ENCODE measurements at places on chromosomes 7 and 10. TPM values are rescaled to one million over a fixed set of nuclear protein-coding genes. Genes with fewer than 3 reads are reported as not detected.

DNA sequence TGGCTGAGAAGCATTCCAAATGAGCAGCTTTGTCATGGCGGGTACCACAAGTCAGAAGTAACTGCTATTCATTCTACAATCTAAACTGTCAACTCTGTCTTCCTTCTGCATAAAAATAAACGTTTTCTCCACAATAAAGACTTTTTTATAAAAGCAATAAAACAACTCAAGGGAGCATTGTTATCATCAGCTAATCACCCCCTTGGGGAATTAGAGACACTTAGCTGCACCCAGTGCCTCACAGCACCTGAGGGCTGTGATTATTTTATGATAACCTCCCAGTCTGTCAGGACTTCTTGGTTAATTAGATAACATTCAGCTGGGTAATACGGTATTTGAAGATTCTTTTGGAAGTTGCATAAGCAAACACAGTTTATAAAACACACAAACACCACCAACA is 155.6 kb downstream of the PPP1R3A start:
- DNase-seq, result no peak

GRCh38 chr10:121313119-121313875 is 284.9 kb downstream of the FGFR2 start:
- DNase-seq, result peak; percentile 86

DNA sequence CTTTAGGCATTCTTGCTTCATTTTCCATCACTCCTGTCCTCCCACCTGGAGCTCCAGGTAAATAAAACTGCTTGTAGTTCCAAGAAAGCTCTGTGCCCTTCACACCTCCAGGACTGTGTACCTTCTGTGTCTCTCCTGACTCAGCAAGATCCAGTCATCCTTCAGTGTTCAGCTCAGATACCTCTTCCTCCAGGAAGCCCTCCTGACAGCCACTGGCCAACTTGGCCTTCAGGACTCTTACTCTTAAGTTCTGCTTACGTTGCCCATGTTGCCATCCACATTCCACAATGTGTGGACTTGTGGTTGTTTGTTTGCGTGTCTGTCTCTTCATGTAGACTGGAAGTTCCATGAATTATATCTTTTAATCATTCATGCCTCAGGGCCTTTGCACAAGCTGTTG is 48.0 kb downstream of the SORCS3 start:
- DNase-seq, result no peak

GRCh38 chr7:128933180-128933891 is 4.4 kb upstream of the IRF5 start:
- no peak for DNase-seq

GRCh38 chr7:70580161-70580560 is 551.8 kb upstream of the GALNT17 start:
- DNase-seq, result no peak

GRCh38 chr10:128596906-128597305 is 470.7 kb upstream of the MKI67 start:
- DNase-seq, result no peak

DNA sequence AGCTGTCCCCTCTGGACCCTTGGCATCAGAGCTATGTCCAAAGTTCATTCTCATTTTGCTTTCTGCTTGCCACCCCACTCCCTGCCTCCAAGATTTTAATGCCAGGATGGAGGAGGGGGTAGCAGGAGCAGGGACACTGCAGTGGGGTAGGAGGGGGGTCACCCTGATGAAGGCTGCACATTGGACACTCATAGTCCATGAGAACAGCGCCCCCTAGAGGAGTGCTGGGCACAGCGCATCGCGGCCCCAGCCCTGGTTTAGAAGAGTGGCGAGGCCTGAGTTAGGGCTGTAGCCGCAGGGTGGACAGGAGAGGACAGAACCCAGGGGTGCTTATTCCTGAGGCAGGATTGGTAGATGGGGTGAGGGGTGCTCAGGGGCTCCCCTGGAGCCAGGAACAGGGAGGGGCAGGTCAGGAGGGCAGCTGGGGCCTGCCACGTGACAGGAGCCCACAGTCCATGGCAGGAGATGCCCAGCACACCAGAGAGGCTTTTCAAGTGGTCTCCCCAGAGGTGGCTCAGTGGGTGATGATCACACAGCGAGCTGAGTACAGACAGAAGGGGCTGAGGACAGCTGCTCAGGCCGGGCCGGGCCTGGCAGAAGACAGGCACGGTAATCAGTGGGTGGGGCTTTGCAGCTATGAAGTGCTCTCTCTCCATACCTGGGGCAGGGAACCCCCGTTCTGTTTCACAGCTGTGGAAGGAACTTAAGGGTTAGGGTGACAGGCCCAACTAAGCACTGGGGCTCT is 71.4 kb downstream of the NEURL1 start:
- no peak for DNase-seq

GRCh38 chr10:1110674-1111119 is 54.5 kb downstream of the WDR37 start:
- no peak for DNase-seq

- DNase-seq, result peak; percentile 78
These were observed at the start of gene ARHGAP21 for GRCh38 chr10:24723788-24724380. Gene ARHGAP21, minus strand, starts transcription at chr10:24723887. Its CDS starts 1,988 bp downstream, at chr10:24721899.

- peak; percentile 12 for DNase-seq
These were observed 14.0 kb upstream of the ENTPD1 start for GRCh38 chr10:95741807-95742467.

DNA sequence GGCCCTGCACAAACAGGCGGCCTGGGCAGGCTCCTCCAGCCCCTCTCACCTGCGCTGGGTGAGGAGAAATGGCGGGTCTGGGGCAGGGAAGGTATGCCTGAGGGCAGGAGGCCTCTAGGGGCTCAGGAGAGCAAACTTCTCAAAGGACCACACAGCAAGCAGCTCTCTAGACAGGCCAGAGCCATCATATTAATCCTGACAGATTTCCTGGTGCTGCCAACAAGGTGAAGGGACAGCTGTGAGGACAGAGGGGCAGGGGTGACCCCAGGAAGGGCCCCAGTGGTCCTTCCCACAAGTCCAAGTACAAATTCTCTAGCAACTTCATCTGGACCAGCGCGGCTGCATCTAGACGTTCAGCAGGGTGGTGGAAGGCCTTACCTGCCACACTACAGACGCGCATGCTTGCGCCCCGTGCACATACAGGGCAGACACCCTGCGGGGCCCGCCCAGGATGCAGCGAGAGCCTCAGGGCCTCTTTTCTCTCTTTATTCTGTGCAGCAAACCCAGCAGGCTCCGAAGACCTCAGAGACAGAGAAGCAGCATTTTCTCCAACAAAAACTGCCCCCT is 62.1 kb downstream of the ZRANB1 start:
- no peak for DNase-seq

DNA sequence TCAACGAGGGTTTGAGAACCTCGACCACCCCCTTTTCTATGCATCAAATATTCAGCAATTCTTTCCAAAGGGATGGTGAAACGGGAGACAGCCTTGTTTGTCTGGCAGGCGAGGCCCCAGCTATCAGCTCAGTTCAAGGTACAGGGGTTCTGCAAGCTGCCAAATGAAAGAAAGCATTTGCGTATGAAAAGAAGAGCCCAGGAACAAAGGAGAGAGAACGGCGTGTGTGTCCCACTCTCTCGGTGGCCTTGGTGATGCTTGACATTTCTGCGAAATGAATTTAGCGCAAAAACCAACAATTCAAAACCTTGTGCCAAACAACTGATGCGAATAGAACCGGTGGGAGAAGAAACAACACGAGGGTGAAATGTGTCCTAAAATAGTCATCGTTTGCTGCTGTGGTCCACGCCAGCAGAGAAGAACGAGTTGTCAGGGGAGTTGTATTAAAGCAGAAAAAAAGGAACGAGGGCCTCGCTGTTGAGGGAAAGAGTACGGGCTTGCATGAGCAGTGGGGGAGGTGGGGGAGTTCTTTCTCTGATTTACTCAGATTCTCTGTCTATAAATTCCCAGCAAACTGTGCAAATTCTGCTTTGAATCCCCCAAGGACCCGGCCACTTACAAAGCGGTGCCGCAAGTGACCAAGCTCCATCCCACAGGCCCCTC is 97.7 kb downstream of the TMEM130 start:
- no peak for DNase-seq

- DNase-seq, result no peak
These were observed 82.2 kb downstream of the HIPK2 start for GRCh38 chr7:139695588-139695987.

MMD2 gene
- polyA plus RNA-seq, result not detected

SPDYE11 gene
- not detected for polyA plus RNA-seq

PRR15 gene
- 4.1 TPM for polyA plus RNA-seq

NAT16 gene
- not detected for polyA plus RNA-seq

MALRD1 gene
- polyA plus RNA-seq, result not detected

GARIN1A gene
- 0.18 TPM for polyA plus RNA-seq

All from mammary epithelial cell (primary cell).